ENCODE measurements at places on chromosomes 7 and 10.

GRCh38 chr7:100173806-100174495 lies 3.2 kb downstream of the GPC2 start:
- no peak for DNase-seq

DNA sequence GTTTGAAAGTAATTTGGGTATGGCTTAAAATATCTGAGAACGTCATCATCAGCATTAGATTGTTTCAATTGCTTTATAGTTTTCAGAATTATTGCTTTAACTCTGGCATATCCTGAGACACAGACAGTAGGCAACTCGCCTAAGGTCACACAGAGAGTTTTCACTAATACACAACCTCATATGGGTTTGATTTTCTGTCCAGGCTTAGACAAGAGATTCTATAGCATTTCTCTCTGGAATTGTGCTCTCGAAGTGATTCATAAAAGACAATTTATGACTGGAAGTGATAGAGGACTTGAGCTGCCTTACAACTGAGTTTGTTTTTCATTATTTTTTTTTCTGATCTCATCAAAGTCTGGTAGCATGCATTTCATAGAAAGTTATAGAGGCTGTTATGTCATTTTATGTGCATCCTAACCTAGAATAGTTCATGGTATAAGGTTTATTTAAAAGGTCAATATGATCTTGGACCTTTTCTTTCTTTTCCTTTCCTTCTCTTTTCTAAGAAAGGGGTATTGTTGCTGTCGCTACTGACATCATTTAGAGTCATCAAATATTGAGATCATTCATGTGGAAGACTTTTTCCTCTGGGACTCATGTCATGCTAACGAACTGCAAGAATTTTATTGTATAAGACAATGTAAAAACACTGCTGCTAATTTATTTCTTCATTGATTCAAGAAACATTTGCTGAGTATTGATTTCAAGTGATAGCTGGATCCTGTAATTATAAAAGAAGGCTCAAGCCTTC lies 278.2 kb downstream of the PLXDC2 start:
- no peak for DNase-seq

- DNase-seq: no peak
Measured at GRCh38 chr7:11480143-11480542, 351.9 kb downstream of the THSD7A start.

- DNase-seq: no peak
Measured at GRCh38 chr10:110446954-110447608, 50.6 kb upstream of the DUSP5 start.

GRCh38 chr10:3451516-3452172 lies 279.1 kb upstream of the PITRM1 start:
- no peak for DNase-seq

- DNase-seq: no peak
Measured at GRCh38 chr7:45606931-45607330, 32.8 kb downstream of the ADCY1 start.

DNA sequence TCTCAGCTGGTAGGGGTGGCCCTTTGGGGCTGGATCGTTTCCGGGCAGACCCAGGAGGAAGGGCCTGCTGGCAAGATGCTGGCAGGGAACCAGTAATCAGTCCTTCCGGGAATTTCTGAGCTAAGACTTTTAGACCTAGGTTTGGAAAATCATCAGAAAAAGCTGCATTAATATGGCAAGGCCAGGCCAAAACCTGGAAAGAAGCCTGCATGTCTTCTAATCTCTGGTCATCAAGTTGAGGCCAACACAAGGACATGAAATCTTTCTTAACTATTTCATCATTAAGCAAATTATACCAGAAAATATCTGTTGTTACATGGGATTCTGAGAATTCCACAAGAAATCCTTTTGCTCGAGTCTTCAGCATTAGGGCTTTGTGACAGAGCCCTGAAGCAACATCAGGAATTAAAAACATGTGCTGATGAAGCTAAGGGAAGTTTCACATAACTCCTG lies 19.9 kb downstream of the CPA1 start:
- DNase-seq: no peak

DNA sequence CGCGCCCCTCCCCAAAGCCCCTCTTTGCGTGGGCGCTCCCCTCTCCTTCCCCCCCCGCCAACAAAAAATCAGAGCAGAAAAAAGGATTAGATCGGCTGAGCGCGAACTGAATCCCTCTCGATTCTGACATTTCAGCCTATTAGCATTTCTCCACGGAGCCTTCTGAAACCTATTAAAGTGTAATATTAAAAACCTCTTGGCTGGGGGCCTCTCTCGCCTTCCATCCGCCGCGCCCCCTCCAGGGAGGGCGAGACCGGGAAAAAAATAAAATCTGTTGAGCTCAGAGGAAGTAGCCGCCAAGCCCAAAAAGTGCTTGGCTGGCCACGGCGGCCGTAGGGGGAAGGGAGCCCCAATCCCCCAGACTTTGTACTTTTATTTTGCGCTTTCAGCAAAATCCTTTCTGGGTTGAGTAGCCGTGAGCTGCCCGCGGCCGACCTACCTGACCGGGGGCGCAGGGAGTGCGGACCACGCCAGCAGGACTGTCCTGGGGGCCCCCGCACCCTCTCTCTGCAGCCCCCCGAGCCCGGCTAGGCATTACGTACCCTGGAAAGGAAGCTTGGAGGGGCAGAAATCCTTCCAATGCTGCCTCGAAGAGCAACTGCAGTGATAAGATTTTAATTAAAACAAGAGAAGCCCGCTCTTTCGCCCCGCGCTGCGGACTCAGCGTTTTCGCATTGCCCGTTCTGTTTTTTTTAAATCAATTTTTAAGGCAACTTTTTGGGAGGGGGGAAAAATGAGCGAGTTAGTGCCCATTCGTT lies 1.3 kb upstream of the TNRC18 start:
- no peak for DNase-seq

- no peak for DNase-seq
Measured at GRCh38 chr7:100482728-100483089, 1.0 kb upstream of the NYAP1 start.
